AG04449 (cell line): ENCODE measurements at places on chromosomes 3 and 15.

- DNase-seq = no peak
These were observed 81.2 kb upstream of the THBS1 start for GRCh38 chr15:39499681-39500080.

- DNase-seq = no peak
These were observed 206.8 kb upstream of the STRIT1 start for GRCh38 chr3:155500194-155500818.

- no peak for DNase-seq
These were observed 114.0 kb downstream of the RFTN1 start for GRCh38 chr3:16399473-16399872.

DNA sequence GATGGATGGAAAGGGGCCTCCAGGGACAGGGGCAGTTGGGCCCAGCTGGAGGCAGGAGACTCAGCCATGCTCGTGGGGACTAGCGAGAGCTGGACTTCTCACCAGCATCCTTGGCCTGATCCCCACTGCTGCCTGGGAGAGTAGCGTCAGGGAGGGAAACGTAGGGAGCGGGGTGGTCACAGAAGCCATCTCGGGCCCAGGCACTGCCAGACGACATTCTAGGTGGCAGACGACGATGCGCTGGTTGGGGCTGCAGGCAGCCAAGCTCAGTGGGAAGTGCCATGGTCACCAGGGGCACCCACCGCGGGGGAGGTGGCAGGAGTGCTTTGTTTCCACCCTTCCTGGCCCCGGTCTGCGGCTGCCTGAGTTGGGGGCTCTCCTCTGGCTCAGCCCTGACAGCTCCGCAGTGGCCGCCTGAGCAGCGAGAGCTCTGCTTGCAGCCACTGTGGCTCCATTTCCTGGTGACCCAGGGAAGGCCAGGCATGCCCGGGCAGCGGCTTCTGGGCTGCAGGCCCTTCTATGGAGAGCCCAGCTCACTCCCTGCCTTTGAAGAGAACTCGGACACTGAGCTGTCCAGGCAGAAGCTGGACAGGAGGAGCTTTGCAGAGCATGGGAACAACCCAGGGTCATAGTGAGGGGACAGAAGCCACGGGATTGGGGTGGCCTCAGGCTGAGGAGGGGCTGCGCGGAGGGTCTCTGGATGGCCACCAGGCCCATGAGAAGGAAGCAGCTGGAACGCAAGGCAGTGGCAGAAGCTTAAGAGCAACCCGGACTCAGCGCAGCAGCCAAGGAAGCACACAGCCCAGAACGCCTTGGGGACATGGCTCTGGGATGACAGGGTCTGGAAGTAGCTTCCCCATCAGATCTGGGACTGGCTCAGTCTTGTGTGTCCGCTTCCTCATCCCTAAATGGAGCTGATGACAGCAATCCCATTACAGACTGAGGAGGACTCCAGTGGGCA, 30.8 kb downstream of the KLHL25 start:
- DNase-seq = no peak

DNA sequence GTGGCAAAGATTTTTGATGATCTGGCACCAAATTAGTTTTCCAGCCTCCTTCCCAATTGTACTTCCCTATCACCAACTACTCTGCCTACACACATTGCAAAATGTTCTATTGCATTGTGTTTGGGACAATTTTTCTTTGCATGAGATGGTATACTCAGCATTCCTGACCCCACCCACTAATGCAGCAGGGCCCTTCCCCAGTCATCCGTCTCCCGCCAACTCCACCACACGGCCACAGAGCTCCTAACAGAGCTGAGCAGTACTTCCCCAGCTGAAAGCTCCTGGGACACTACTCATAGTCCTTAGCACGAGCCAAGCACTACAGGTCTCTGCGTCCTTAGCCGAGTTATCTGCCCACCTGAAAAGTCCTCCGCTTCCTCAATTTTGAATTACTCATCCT, 34.2 kb downstream of the TXNRD3 start:
- DNase-seq = no peak

DNA sequence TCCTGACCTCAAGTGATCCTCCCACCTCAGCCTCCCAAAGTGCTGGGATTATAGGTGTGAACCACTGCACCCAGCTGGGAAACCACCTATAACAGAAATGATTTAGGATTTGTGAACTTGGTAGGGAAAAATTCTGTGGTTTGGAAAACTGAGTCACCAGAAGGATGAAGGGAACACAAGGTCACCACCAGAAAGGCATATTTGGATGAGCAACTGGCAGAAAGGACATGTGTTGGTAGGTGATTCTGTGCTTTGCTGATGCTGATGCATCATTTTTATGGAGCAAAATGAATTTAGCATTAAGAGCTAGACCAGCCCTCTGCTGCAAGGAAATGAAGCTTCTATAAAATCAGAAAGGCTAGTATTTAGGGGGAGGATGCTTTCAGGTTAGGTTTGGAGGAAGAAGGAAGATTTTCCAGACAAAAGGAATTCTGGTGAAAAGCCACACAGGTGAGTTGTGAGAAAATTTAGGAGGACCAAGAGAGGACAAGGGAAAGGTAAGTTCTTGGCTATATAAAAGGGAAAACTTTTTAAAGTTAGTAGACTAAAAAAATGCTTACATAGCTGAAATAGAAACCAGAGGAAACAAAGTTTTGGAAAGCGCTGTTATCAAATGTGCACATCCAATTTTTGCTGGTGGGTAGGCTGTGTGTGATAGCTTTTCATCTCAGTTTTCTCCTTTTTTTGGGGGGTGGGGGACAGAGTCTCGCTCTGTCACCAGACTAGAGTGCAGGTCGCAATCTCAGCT, 3.6 kb downstream of the PXK start:
- peak; percentile 51 for DNase-seq

GRCh38 chr3:46124216-46125177, 83.6 kb downstream of the CCR1 start:
- DNase-seq = no peak

DNA sequence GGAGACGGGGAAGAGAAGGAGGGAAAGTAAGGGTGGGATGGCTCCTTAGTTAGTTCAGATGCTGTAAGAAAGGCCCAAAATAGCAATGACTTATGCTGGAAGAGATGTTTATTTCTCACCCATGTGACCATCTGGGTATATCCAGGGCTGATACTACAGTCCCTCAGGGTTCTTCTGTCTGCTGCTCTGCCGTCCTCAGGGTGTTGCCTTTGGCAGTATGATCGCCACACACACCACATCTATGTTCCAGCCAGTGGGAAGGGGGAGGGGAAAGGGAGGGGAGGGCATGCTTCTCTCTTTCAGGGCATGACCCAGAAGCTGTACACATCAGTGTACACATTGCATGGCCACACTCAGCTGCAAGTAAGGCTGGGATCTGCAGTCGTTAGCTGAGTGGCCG, 10.2 kb downstream of the CD276 start:
- DNase-seq = no peak
